Mesothelial cell of epicardium (in vitro differentiated cells): ENCODE measurements at places on chromosomes 16 and 17. TPM values are rescaled to one million over a fixed set of nuclear protein-coding genes. Genes with fewer than 3 reads are reported as not detected.

GRCh38 chr16:11670171-11671131 lies 2.2 kb downstream of the SNN start:
- peaks cover 27% of the 10 kb centered on the region for H3K4me1 ChIP-seq
- no peaks in the 10 kb centered on the region for H3K27me3 ChIP-seq
- no peak for DNase-seq
- H3K4me3 ChIP-seq = peak overlapping the region; percentile 72
- peak overlapping the region; percentile 71 for H3K27ac ChIP-seq
- H3K36me3 ChIP-seq = no peaks in the 10 kb centered on the region

DNA sequence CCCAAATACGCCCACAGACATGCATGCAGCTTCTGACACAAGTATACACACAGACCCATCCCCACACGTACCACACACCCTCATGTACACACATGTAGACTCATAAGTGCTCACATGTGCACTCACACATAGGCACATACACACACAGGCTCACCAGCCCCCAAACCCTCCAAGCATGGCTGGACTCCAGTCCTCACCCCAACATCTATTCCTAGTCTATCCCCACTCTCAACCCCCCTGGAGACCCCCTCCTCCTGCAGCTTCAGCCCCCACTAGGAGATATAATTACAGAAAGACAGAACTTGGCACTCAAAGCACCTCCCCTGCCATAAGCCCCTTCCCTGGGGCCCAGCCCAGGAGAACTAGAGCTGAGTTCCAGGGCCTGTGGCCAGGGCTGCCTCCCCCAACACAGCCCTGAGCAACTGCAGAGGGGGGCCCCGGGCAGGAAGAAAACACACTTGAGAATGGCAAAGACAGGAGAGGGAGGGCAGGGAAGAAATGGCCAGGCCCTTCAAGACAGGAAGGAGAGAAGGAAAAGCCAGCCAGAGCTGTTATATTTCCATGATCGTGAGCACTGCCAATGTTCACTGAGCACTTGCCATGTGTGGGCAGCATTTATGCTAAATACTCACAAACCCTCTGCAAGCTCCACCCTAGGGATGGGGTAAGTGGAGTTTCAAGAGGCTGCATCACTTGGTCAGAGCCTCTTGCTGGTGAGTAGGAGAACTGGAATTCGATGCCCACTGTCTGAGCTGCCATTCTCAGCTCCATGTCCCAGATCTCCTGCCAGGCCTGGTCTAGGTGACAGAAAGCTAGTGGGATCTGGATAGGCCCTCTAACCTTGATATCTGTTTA lies 224.5 kb downstream of the ZNF423 start:
- H3K36me3 ChIP-seq = peaks cover 3% of the 10 kb centered on the region
- no peak overlapping the region for H3K4me3 ChIP-seq
- peak; percentile 9 for DNase-seq
- peaks cover 8% of the 10 kb centered on the region for H3K4me1 ChIP-seq
- peak overlapping the region; percentile 65 for H3K27ac ChIP-seq

DNA sequence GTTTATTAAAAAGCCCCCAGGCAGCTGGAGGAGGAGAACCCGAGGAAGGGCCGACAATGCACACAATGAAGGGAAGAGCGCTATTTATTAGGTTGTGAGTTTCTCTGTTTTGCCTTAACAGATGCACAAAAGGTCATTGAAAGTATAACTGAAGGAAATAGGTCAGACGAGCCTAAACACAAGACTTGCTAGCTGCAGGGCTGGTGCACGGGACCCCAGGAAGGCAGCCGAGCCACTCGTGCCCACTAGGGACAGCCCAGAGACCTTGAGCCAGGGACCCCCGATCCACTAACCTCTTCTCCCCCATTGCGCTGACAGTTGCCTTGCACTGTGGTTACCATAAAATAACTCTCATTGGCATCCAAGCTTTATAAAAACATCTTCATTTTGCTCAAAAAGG lies 11.3 kb downstream of the LITAFD start:
- no peak overlapping the region for H3K4me3 ChIP-seq
- H3K27me3 ChIP-seq = no peaks in the 10 kb centered on the region
- H3K36me3 ChIP-seq = peaks cover 37% of the 10 kb centered on the region
- no peak overlapping the region for H3K27ac ChIP-seq
- no peak for DNase-seq

DNA sequence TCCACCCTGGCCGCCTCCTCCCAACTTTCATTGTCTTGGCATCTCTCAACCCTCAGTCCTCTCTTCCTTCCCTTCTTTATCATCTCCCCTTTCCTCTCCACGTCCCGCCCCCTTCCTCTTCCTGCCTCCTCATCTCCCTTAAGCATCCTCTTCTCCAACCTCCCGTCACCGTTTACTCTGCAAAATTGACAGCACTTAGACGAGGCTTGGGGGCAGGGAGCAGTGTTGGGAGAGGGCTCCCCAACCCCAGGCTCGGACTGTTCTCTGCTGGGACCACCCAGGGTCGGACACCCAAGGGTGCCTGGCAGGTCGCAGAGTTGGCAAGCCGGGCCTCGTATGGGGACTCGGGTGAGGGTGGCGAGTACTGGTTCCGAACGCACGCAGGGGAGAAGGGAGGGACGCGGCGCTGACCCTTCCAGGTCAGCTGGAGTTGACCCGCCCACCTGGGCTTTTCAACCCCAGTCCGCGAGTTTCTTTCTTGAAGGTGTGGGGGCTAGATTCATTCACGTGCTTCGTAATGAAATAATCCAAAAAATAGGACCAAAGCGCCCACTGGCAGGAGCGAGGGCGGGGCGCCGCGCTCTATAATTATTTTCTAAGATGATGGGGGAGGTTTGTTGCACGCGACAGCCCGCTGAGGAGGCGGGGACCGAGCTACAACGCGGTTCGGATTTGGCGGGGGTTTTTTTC lies 775 bp upstream of the PAGR1 start:
- peak overlapping the region; percentile 91 for H3K4me3 ChIP-seq
- H3K27ac ChIP-seq = peak overlapping the region; percentile 84
- no peaks in the 10 kb centered on the region for H3K27me3 ChIP-seq
- H3K36me3 ChIP-seq = peaks cover 6% of the 10 kb centered on the region
- peaks cover 69% of the 10 kb centered on the region for H3K4me1 ChIP-seq

GRCh38 chr17:64318068-64318467 lies 55.0 kb upstream of the TEX2 start:
- no peak for DNase-seq
- H3K4me3 ChIP-seq = no peak overlapping the region
- peaks cover 2% of the 10 kb centered on the region for H3K4me1 ChIP-seq
- no peaks in the 10 kb centered on the region for H3K36me3 ChIP-seq
- no peak overlapping the region for H3K27ac ChIP-seq

DNA sequence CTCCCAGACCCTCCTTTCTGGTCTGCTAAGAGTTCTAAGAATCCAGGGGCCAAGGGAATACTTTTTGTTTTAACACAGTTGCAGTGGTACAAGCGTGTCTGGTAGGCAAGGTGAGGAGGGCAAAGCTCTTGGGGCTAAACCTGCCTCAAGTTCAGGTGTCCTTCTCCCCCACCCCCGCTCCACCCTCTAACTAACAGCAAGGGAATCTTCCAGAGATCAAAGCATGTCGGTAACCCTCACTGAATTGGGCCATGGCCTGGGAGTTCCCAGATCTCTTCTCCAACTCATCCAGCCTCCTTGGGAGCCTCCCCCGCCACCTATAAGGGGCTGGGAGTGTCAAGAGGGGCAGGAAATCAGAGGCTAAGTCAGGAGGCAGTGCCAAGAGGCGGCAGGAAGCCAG lies 55.7 kb upstream of the TAC4 start:
- H3K27ac ChIP-seq = no peak overlapping the region
- peaks cover 39% of the 10 kb centered on the region for H3K4me1 ChIP-seq

GRCh38 chr16:82761236-82761635 lies 134.5 kb downstream of the CDH13 start:
- H3K4me1 ChIP-seq = no peaks in the 10 kb centered on the region
- no peak overlapping the region for H3K4me3 ChIP-seq
- no peaks in the 10 kb centered on the region for H3K36me3 ChIP-seq
- peaks cover 23% of the 10 kb centered on the region for H3K27me3 ChIP-seq
- no peak overlapping the region for H3K27ac ChIP-seq

GRCh38 chr17:78884148-78884825 lies 18.7 kb downstream of the CEP295NL start:
- no peaks in the 10 kb centered on the region for H3K36me3 ChIP-seq
- no peak for DNase-seq
- no peak overlapping the region for H3K4me3 ChIP-seq

GRCh38 chr16:9370061-9370491 lies 278.6 kb downstream of the HAPSTR1 start:
- DNase-seq = no peak
- H3K4me3 ChIP-seq = no peak overlapping the region
- peaks cover 12% of the 10 kb centered on the region for H3K4me1 ChIP-seq
- peaks cover 52% of the 10 kb centered on the region for H3K27me3 ChIP-seq

GRCh38 chr17:21090902-21091618 lies 35.7 kb upstream of the DHRS7B start:
- H3K27me3 ChIP-seq = no peaks in the 10 kb centered on the region
- H3K27ac ChIP-seq = no peak overlapping the region
- H3K4me3 ChIP-seq = no peak overlapping the region
- no peak for DNase-seq
- H3K36me3 ChIP-seq = no peaks in the 10 kb centered on the region

- H3K36me3 ChIP-seq = no peaks in the 10 kb centered on the region
- H3K4me1 ChIP-seq = no peaks in the 10 kb centered on the region
- no peak for DNase-seq
- no peak overlapping the region for H3K27ac ChIP-seq
These were observed 14.5 kb downstream of the DNAH17 start for GRCh38 chr17:78562734-78563133.

DNA sequence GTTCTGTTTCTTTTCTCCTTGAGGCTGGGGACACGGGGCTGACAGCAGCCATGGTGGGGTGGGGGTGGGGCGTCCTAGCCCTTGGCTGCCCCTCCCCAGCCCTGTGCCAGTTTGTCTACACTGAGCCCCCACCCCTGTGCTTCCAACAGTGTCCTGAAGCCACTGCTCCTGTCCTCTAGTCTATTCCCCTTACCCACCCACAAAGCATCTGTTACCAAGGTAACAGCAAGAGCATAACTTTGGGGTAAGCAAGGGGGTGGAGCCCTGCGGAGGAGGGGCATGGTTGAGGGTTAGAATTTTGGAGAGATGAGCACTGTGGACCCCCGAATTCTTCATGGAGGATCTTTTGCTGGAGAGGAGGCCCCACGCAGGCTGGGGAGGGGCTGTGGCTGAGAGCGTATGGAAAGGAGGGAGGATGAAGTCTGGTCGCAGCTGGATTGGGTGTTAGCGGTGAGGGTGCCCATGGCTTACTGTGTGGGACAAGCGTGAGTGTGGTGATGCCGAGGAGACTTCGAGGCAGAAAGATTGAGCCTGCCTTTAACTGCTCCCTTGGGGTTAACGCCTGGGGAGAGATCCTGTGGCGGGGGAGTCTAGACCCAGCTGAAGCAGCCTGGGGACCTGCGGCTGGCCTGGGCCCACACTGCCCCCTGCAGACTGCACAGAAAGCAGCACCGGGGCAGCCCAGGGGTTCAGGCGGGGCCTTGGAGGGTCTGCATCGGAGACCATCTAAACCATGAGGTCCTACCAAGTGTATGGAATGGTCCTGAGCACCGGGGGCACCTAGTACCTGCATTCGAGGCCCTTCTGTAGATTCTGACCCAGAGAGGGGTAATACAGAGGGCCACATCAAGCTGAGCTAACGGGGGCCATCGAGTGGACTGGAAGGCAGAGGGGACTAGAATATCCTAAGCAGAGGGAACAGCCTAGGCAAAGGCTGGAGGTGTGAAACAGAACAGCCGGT lies 6.1 kb upstream of the STAC2 start:
- H3K36me3 ChIP-seq = no peaks in the 10 kb centered on the region
- DNase-seq = no peak
- H3K4me3 ChIP-seq = no peak overlapping the region
- peaks cover 48% of the 10 kb centered on the region for H3K27me3 ChIP-seq
- no peak overlapping the region for H3K27ac ChIP-seq
- peaks cover 16% of the 10 kb centered on the region for H3K4me1 ChIP-seq

DNA sequence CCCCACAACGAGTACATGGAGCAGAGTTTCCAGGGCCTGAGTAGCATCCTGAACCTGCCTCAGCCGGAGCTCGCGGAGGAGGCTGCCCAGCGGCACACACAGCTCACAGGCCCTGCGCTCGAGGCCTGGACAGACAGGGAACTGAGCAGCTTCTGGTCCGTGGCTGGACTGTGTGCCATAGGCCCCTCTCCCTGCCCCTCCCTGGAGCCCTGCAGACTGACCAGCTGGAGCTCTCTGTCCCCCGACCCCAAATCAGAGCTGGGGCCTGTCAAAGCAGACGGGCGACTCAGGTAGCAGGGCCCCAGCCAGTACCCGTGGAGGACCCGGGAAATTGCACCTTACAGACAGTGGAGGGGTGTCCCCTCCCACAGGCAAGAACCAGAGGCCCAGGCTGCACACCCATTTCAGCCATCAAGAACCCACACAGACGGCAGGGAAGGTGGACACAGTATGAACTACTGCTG lies 13.0 kb downstream of the MRPL27 start:
- H3K27ac ChIP-seq = no peak overlapping the region
- H3K36me3 ChIP-seq = peaks cover 2% of the 10 kb centered on the region
- no peak for DNase-seq
- H3K4me1 ChIP-seq = peaks cover 17% of the 10 kb centered on the region

DNA sequence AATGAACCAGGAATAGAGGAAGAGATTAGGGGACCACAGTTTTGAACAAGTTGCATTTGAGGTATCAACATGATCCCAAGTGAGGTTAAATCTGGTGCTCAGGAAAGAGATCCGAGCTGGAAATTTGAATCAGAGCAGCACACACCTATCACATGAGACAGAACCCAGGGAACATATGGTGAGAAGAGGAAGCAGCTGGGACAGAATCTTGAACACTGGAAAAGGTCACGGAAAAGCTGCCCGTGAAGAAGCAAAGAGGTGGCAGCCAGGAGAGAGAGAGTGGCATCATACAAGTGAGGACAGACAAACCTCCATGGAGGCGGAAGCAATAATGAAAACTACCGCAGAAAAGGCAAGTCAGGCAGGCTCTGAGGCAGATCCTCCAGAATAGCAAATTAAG lies 36.1 kb downstream of the USP31 start:
- peaks cover 2% of the 10 kb centered on the region for H3K4me1 ChIP-seq
- H3K36me3 ChIP-seq = peaks cover 15% of the 10 kb centered on the region
- no peak overlapping the region for H3K27ac ChIP-seq
- DNase-seq = no peak
- H3K27me3 ChIP-seq = no peaks in the 10 kb centered on the region

- H3K36me3 ChIP-seq = peaks cover 22% of the 10 kb centered on the region
- H3K4me3 ChIP-seq = no peak overlapping the region
- peaks cover 28% of the 10 kb centered on the region for H3K4me1 ChIP-seq
- H3K27ac ChIP-seq = no peak overlapping the region
These were observed 2.8 kb downstream of the ELOB start for GRCh38 chr16:2774161-2774891.

DNA sequence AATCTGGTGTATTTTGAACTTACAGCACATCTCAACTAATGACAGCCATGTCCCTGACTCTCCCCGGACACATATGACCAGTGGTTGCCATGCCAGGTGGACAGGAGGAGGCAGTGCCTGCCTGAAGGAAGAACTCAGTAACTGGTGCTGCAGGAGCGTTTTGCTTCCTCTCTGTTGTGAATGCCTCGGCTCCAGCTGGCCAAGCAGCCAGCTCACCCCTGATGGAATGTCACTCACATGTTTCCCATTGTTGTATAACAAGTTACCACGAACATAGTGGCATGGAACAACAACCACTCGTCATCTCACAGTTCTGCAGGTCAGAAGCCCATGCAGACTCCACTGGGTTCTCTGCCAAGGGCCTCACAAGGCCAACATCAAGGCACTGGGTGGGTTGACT lies 20.1 kb upstream of the IRF8 start:
- no peak for DNase-seq
- H3K27ac ChIP-seq = no peak overlapping the region
- peaks cover 30% of the 10 kb centered on the region for H3K27me3 ChIP-seq
- H3K4me1 ChIP-seq = peaks cover 10% of the 10 kb centered on the region
- H3K36me3 ChIP-seq = peaks cover 2% of the 10 kb centered on the region

Gene GSE1
- total RNA-seq = 193 to 218 TPM (median 208 TPM) in 3 replicates

Gene CARD14
- 5.4 to 6.9 TPM (median 6.8 TPM) in 3 replicates for total RNA-seq

Gene BAIAP2
- 46.5 to 48.9 TPM (median 47.6 TPM) in 3 replicates for total RNA-seq

Gene TOX3
- 5.3 to 7.0 TPM (median 6.8 TPM) in 3 replicates for total RNA-seq
